ENCODE measurements at places on chromosomes 11 and 22.

GRCh38 chr22:45198463-45198795 is 34.7 kb downstream of the NUP50 start:
- no peak for DNase-seq

DNA sequence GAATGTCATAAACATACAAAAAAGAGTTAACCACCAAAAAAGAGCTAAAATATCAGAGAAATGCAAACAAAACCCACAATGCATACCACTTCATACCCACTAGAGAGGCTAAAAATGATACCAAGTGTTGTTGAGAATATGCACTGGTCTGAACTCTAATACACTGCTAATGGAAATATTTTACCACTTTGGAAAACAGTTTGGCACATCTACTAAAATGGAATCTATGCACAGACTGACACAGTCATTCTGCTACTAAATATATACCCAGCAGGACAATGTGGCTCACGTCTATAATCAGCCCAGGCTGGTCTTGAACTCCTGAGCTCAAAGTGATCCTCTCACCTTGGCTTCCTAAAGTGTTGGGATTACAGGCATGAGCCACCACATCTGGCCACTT is 18.0 kb downstream of the MAPK1 start:
- DNase-seq: no peak

DNA sequence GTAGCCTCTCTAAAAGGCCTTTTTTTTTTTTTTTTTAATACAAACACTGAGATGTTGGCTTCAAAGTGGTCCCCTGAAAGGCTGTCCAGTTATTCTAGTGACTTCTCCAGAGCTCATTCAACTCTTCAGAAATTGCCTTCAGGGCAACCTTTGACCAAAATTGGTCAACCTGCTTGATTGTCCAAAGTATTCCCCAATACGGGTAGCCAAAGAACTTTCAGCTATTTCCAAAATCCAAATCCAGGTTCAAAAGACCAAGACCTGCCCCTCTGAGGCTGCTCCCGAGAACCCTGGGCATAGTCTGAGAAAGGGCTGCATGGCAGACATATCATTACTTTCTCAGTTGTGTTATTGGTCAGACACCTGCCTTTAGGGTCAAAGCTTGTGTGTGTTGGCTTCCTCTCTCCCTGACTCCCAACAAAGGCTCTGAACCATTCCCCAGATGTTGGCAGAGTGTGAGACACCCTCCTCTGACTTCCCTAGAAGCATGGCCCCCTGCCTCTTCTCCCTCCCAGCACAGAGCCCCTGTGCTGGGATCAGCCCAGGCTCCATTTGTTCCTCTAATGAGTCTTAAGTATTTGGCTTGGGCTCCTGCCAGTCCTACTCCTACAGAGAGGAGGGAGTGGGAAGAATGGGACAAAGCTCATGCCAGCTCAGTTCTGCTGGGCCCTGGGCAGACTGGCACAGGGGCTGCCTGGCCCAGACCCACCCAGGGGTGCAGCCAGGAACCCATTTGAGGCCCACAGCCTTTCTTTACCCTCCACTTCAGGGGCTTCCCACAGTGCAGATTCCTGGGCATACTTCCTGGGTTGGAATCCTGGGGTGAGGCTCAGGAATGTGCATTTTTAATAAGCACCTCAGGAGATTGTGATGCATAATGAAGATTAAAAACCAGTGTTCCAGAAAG is 30.3 kb downstream of the TNKS1BP1 start:
- DNase-seq: no peak

- peak; percentile 37 for DNase-seq
Observed at GRCh38 chr11:117606211-117606610, 190.8 kb downstream of the DSCAML1 start.

GRCh38 chr11:57647372-57647771 is 2.3 kb downstream of the YPEL4 start:
- no peak for DNase-seq

DNA sequence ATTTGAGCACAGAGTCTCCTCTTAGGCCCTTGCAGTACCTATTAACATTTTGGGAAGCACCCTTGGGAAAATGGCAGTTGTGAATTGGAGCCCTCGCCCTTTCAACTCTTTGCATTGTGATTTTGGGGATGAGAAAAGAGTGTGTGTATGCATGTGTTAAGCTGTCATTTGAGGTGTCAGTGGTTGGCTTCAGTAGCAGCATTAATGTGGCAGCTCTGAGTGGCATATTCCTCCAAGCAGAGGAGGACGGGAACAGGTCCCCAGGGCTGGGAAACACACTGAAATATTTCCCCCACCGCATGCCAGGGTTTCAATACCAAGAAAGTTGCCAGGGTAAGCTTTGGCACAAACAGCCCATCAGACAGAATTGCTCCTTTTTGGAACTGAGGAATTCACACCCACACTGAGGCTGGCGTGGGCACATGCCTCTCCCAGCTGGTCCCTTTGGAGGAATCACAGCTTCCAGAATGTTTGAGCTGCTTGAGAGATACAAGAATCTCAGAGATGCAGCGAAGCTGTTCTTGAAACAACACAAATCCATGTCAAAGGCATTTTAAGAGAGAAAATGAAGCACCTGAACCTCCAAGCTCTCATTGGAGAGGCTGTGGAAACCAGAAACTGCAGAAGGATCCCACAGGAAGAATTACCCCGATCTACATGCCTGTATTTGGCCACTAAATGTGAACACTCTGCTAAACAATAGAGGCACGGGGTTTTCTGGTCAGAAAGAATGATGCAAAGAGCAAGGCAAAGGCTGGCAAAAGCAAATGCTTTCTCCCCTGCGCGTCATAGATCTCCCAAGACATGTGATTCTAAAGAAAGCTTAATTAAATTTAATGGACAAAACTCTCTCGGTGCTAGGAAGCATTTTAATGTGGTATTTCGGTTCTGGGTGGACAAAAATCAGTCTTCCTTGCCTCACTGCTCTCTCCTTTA is 67.2 kb upstream of the RCN1 start:
- DNase-seq: no peak

- DNase-seq: peak; percentile 48
Observed at GRCh38 chr22:46748908-46749675, 11.0 kb upstream of the CERK start.

GRCh38 chr11:126307706-126308105 is 3.8 kb downstream of the DCPS start:
- peak; percentile 36 for DNase-seq

DNA sequence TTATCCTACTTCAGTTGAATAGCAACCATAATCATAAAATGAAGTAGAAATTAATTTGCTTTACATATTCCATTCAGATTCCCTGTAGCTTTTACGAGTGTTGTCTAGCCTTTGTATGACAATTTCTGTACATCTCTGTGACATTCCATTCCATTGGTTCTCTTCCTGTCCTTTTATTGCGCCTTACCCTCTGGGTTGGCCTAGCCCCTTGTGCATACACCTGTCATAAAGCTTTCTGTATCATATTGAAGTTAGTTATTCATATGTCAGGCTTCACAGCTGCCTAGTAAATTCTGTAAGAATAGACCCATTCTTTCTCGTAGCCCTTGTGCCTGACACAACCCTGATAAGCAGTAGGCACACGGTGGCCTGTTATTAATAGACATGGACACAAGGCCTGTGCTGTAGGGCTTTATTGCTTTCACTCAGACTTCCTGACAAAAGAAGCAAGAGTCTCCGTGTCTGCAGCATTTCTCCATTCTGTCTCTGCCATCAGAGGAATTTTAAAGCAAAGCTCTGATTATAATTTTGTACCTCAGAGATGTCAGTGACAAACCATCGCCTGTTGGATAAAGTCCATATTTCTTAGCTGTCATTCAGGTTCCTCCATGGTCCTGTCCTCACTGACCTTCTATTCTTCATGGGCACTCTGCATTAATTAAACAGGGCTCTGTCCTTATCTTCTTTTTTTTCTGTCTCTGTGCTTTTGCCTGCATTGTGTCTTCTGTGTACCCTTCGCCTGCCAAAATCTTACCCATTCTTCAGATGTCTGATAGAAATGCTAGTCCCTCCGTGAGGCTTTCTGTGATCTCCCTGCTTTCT is 49.4 kb downstream of the BID start:
- no peak for DNase-seq

DNA sequence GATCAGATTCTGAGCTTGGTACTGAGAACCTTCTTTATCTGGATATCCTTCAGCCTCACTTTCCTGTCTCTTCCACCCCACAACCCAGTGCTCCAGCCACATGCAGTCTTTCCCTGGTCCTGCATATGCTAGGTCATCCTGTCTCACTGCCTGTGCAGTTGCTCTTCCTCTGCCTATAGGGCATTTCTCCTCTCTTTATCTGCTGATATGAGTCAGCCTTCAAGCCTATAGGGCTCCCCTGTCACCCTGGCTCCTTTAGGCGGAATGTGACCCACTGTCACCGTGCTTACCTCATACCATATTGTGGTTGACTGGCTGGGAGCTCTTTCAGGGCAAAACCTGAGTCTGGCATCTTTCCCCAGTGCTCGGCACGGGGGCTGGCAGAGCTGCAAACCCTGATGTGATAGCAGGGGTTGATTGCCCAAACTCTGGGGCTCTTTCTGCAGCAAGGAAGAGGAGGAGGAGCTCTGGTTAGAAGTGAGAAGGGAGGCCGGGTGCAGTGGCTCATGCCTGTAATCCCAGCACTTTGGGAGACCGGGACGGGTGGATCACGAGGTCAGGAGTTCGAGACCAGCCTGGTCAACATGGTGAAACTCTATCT is 26.3 kb downstream of the MEI1 start:
- DNase-seq: no peak

DNA sequence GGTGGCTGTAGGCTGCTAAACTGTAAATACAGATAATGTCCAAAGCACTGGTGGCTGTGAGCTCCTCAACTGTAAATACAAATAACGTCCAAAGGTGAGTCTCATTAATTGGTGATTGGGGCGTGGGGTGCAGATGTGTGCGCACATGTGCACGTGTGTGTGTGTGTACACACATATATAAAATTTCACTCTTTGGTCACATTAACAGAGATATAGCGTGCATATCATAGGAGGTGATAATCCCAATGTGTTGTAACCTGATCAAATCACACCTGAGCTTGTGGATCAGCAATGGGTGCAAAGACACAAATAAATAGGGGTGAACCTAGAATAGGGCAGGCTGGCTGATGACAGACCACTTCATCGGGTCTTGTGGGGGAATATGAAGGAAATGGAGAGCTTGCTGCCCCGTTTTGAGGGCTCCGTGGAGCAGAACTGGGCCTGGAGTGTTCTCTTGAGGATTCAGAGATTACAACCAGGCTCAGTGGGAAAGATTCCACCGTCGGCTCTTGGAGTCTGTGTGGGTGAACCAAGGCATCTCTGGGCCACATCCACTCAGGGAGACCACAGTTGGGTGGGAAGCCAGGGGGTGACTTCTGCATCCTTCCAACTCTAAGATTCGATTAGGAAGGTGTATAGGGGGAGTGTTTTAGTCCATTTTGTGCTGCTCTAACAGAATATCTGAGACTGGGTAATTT is 24.9 kb upstream of the OSBPL5 start:
- DNase-seq: no peak

GRCh38 chr11:130054966-130055365 is 14.7 kb upstream of the APLP2 start:
- DNase-seq: no peak

- no peak for DNase-seq
Observed at GRCh38 chr11:113638376-113638775, 67.7 kb downstream of the TMPRSS5 start.

DNA sequence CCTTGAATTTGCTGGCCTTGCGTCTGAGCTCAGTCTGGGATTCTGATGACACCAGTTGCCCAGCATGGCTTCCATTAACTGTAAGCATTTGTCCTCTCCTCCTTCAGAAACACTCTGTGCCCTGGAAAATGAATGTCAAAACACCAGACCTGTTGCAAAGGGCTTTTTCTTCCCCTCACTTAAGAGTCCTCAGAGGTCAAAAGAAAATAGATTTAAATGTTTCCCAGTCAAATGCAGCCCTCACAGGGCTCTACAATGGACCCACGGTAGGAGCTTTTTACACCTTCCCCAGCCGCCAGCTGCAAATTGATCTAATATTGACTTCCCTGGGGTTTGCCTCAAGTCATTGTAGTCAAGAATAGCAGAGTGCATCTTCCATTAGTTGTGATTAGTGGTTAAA is 332.2 kb downstream of the INSC start:
- no peak for DNase-seq

DNA sequence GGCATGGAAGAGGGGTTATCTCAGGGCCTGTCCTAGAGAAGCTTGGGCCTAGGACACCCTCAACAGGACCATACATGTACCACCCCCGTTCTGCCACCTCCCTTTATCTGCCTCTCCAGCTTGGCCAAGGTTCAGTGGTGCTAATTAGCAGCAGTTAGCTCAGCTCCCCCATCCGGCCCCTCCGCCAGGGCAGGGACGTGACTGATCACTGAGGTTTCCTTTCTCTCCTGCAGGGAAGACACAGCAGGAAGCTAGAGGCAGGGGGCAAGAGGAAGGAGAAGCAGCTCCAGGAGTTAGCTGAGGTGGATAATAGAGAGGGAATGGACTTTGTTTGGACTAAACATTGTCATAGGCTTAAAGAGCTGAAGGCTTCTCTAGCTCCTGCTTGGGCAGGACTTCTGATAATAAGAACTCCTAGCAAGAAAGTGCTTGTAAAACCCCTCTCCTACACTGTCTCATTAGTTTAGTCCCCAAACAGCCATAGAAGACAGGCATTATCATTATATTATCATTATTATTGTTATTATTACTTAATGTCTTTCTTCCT is 53.8 kb downstream of the BUD13 start:
- DNase-seq: no peak

GRCh38 chr11:119041821-119042514 is 11.3 kb upstream of the SLC37A4 start:
- DNase-seq: no peak

DNA sequence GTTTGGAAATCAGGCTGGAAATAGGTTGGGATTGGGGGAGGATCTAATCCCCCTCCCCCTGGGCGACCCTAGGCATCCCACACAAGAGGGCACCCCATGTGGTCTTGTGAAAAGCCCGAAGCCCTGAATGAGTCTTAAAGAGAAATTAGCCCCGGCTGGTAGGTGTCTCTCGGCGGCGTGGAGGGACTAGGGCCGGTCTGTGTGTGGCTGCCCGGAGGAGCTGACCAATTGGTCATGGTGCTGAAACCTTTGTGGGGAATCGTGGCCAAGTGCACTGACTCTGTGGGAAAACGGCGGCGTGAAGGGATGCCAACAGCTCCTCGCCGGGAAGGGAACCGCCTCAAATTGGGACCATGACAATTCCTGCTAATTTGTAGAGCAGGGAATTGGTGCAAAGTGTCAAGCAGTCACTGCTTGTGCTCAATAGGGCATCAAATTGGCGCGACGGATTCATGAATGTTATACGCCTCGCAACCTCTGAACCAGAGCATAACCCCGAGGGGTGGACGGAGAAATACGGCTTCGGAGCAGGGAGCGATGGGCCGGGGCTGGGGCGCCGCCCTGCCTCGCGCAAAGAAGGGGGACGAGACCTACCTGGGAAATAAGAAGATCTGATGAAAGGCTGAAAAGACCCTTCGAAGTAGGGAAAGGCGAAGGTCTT is 1.5 kb downstream of the DBX1 start:
- no peak for DNase-seq

DNA sequence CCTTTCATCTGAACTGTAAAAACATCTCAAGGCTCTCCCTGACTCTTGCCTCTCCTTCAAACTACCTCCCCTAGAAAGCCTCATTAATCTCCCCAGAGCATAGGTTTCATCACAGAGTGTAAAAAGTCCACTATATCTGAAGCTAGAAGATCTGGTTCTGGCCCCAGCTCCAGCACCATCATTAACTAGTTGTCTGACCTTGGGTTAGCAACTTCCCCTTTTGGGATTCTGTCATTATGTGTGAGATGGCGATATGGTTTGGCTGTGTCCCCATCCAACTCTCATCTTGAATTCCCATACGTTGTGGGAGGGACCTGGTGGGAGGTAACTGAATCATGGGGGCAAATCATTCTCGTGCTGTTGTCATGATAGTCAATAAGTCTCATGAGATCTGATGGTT is 97.3 kb downstream of the KCNC1 start:
- no peak for DNase-seq
